ENCODE measurements at places on chromosomes 5 and 9.

- DNase-seq: peak; percentile 39
Measured at GRCh38 chr9:34992376-34992951, 2.9 kb downstream of the DNAJB5 start.

- peak; percentile 4 for DNase-seq
Measured at GRCh38 chr5:138179277-138179857, 455 bp downstream of the KIF20A start.

DNA sequence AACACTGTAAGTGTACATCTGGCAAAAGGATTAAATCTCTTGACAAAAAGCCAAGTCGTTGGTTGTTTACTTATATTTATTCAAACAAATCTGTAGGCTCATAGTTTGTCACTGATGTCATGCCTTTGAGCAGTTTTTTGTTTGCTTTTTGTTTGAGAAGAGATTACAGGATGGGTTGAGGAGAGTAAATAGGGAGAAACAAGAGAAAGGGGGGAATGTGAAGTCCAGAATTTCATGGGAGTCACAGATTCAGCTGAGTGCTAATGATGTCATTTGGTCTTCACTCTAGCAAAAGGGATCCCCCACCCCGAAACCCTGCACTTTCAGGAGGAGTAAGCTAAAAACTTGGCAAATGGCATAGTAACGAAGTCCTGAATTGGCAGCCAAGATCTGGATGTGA lies 337.4 kb downstream of the GLIS3 start:
- DNase-seq: peak; percentile 65

- DNase-seq: no peak
Measured at GRCh38 chr9:124271660-124272059, 13.9 kb downstream of the NEK6 start.

DNA sequence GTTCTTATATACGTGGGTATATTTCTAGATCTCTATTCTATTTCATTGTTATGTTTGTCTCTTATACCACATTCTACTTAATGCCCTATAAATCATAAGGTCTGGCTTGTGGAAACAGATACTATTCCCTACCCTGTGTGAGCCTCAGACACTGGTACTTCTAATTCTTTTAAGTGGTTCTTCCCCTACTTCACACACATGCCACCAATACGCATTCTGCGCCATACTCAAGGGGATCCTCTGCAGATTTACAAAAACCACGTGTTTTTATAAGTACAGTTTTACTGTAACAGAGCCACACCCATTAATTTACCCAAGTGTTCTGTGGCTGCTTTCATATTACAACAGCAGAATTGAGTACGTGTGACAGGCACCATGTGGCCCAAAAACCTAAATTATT lies 195.6 kb downstream of the SAXO1 start:
- no peak for DNase-seq

DNA sequence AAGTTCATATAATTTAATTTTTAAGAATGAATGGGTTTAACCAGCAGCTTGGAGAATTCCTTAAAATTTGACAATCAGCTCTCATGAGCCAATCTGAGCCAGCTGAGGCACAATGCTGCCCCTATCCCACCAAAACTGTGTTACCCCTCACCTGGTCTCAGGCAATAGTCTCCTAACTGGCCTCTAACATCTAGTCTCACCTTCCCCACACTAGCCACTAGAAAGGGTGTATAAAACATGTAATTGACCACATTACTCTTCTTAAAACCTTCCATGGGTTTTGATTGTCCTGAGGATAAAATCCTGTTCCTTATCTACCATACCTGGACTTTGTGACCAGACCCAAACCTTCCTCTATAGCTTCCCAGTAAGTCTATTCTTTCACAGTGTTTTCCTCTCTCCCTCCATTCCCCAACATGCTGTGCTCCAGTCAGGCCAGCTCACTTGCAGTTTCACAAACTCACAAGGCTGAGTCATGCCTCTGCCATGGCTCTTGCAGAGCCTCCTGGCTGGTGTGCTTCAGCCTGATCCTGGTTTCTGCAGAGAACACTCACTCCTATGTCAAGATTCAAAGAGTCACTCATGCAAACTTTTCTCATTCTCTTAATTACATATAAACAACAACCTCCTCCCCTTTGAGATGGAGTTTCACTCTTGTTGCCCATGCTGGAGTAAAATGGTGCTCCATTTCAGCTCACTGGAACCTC lies 16.0 kb upstream of the ZCCHC7 start:
- DNase-seq: no peak

DNA sequence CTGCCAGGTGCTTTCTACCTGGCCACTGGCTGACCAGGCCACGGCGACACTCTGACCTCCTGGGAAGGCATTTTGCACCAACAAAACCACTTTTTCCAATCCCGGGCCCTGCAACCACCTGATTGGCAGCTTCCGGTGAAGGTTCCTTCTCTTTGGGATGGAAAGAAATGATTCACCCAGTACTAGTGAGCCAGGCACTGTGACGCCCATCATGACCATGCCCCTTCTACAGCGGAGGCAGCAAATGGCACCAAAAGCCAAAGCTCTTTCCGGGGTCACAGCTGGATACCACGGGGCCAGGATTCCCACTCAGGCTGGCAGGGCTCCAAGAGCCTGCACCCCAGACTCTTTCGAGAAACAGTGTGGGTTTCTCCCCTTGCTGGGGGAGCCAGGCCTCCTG lies 4.7 kb downstream of the NOTCH1 start:
- DNase-seq: no peak

GRCh38 chr5:93673316-93673954 lies 68.0 kb downstream of the POU5F2 start:
- DNase-seq: peak; percentile 16

DNA sequence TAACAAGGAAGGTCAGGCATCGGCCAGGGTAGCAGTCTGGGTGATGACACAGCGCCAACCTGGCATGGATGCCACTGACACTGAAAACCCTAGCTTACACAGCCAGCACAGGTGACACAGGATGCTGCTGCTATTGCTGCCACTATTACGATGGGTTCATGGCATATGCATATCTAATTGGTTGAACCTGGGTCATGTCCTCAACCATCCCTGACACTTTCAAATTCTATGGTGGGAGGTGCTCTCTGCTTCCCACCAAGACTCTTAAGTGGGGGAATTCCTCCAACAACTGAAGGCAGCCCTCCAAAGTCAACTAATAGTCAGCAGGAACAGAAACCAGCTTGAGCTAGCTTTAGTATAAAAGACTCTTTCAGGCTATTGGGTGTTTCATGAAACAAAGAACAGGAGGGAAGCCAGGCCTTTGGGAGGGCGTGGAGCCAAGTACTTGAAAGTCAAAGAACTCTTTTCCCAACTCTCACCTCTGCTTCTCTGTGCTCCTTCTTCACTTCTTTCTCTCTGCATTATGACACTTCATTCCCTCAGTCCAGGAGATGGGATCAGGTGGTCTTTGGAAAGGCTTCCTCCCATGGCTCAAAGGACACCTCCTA lies 21.3 kb downstream of the PTTG1 start:
- peak; percentile 19 for DNase-seq

DNA sequence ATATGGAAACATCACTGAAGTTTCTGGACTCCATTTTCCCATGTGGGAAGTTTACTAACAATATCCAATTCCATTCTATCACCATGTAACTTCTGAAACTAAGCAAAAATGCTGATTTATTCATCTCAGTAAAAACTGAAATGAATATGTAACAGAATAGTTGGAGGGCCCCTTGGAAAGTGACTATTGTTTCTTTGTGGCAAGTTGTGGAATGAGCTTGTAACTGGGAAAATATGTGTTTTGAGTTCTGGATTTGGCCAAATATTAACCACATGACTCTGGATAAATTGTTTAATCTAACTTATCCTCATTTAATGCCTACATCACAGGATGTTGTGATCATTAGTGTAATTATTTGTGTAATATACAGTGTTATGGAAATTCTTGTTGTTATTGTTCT lies 619.3 kb downstream of the TLE4 start:
- DNase-seq: no peak

DNA sequence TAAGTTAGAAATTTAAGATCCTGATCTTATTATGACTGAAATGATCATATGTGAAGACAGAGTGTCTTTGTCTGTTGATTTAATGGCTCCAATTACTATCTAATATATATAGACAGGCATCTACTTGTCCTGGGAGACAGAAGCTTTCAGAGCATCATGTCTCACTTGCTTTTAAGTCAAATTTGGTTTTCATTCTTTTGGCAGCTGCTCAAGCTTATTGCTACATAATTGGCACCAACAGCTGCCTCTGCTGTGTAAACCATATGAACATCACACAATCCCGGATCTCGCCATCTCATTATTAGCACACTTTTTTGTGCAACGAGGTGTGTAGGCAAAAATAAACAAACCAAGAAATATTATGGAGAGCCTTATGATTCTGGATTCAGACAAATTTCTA lies 1717.9 kb downstream of the EFNA5 start:
- peak; percentile 71 for DNase-seq

DNA sequence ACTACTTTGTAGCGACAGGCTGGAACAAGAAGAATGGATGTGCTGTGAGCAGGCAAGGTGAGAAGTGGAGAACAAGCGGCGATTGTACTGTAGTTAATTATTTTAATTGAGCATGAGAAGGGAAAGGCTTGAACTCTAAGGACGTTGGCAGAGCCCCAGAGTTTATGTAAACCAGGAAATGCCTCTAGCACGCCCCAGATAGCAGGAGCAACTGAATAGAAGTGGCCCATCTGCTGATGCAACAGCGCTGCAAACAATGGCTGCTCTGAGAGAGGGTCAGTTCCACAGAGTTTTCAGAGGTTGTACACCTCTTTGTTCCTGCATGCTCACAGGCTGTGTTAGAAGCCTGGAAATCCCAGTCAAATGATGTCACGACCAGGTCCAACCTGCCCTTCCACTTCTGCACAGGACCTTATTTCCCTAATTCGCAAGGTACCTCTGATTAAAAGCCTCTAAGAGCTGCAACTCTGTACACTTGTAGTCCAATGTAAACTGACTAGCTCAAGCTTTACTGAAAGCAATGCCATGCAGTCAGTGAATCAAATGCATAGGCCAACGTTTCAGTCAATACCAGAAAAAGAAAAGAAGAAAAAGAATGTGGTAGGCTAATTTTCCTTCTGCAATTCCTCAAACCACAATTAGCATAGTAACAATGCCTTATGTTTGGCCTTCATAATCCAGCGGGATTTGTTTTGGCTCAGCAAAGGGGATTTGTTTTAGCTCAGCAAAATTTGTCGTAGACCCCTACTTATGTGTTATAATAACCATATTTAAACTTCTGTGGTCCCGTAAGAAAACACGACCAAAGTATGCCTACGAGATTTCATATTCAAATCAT lies 119.6 kb upstream of the RETREG1 start:
- DNase-seq: peak; percentile 66

DNA sequence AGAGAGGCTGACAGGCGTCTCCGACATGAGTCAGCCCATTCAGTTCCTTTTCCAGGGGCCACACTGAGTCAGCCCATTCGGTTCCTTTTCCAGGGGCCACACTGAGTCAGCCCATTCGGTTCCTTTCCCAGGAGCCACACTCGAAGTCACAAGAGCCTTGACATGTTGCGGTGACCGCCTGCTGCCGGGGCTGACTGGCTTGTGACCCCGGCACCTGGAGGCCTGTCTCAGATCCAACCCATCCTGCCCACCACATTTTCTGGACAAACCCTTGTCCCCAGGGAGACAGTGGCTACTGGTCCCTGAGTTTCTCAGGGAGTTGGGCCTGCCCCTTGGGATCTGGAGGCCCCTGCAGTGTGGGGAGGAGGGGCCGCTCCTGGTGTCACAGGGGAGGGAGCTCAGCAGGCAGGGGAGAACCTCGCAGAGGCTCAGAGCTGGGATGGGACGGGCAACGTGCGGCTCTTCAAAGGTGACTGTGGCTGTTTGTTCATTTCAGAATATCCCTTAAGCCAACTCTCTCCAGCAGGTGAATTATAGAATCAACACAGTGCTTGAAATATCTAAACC lies 40.5 kb upstream of the LPCAT1 start:
- peak; percentile 90 for DNase-seq

GRCh38 chr9:77221431-77221830 lies 44.1 kb downstream of the VPS13A start:
- no peak for DNase-seq

DNA sequence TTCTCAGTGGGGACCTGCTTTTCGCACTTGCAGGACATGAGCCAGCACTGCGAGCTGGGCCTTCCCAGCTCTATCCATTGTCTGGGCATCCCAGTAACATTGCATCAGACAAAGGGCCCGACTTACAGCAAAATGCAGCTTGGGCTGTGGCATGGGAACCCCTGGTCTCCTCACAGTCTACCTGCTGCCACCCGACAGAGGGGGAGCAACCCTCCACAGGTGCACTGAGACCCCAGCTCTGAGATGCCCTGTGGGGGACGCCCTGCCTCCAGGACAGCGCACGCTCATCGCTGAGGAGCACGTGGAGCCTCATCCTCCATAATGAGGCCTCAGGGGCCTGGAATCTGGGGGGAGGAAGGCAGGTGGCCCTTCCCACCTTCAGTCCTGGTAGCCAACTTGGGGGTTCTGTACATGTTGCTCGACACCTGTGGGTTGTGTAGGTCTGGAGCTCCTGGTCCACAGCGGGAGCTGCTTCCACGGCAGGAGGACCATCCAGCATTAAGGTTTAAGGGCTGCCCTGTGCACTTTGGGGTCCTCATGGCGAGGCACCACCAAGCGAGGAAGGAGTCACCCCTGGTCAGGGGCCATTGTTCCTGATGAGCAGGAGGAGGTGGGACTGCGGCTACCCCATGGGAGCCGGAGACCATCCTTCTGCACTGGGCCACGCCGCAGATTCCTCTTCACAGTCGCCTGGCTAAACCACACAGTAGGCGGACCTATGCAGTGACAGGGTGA lies 376.5 kb upstream of the IRX1 start:
- DNase-seq: no peak

DNA sequence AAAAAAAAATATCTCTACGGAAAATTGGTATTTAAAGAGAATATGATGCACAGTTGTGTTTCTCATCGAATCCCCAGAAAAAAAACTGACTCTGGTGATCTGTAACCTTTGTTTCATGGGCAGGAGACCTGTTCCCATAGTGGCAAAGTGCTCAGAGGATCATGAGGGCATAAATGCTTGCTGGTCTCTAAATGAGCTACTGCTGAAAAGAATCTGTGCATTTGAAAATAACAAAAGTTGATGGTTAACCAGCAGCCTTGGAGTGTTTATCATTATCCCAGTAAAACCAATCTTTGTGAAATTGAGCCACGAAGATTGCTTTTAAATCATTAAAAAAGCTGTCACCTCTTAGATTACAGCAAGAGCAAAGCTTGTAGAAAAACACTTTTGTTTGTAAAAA lies 775.4 kb downstream of the MTRR start:
- DNase-seq: no peak

DNA sequence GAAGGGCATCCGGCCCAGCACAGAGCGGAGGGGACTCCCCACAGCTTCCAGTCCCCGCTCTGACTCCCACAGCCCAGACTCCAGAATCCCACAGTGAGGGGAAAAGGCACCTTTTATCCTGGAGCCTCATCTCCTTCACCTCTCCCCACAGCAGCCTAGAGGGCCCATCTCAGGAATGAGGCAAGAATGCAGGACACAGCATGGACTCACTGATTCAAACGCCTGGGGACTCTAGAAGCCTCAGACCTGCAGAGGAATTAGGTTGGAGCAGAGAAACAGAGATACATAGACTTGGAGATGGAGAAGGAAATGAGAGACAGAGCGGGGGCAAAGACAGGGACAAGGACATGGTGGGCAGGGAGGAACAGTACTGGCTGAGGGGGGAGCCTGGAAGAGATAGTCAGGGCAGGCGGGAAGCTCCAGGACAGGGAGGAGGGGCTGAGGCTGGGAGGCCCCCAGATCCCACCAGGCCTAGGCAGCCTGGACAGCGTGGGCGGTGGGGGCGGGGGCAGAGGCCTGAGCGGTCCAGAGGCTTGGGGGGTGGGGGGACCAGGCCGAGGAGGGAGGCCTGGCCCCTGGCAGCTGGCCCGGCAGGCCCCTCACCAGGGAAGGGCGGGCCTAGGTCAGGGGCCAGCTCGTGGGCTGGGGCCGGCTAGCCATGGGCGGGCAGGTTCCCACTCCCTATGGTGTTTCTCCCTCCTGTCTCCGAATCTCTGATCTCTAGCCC lies 15.8 kb downstream of the CNTFR start:
- DNase-seq: peak; percentile 54

All from left lung (tissue), 14 donors.